Omental fat pad (tissue), 4 donors: ENCODE measurements at places on chromosomes 7 and 10. TPM values are rescaled to one million over a fixed set of nuclear protein-coding genes. Genes with fewer than 3 reads are reported as not detected.

- no peak for DNase-seq
Observed at GRCh38 chr7:129796186-129796775, 156.5 kb downstream of the UBE2H start.

DNA sequence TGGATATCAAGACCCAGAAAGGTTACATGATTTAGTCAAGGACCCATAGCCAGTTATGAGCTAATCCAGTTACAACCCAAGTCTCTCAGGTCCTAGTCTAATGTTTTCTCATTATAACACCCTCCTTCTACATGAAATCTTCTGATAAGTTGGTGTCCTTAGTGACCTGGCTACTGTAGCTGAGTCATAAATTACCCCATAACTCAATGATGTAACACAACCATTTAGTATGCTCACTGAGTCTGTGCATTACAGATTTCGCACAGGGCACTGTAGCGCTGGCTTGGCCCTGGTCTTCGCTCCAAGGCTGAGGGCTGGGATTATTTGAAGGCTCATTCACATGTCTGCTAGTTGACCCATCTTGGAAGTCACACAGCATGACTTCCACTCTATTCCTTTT lies 36.0 kb upstream of the GLCCI1 start:
- no peak for DNase-seq

GRCh38 chr10:28300027-28300426 lies 2.8 kb downstream of the MPP7 start:
- DNase-seq, result no peak

GRCh38 chr7:26526265-26526587 lies 234.6 kb downstream of the SNX10 start:
- no peak for DNase-seq

GRCh38 chr7:1978656-1979590 lies 253.8 kb downstream of the MAD1L1 start:
- no peak for DNase-seq

- DNase-seq, result no peak
Observed at GRCh38 chr10:3258394-3258793, 85.8 kb upstream of the PITRM1 start.

GRCh38 chr10:22043327-22043633 lies 39.8 kb upstream of the DNAJC1 start:
- no peak for DNase-seq

- no peak for DNase-seq
Observed at GRCh38 chr7:130436253-130436652, 4.6 kb downstream of the CEP41 start.

DNA sequence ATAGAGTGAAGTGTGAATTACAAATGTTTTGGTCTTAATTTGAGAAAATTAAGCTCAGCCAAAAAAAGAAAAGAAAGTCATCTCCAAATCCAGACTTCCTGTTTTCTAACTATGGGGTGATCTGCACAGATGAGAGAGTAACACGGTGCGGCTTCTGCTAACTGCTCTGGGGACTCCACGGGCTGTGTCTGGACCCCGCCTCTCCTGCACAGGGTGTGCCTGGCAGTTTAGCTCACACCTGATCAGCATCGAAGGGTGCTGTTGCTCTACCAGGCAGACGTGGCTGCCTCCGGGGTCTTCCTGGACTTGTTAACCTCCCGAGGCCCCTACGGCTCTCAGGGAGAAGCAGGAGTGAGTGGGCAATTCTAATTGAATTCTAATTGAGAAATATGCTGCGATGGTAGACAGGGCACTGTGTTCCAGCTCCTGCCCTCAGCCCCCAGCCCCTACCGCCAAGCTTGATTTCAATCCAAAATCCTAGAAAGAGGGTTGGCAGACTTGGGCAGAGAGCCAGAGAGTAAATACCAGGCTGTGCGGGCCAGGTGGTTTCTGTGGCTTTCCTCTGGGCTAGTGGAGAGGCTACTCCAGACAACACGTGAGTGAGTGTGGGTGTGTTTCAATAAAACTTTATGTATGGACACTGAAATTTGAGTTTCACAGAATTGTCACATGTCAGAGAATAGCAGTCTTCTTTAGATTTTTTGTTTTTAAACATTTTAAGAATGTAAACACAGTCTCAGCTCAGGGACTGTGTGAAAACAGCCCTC lies 13.4 kb downstream of the SHH start:
- DNase-seq, result no peak

GRCh38 chr10:6208799-6209235 lies 6.1 kb downstream of the PFKFB3 start:
- DNase-seq, result no peak

- no peak for DNase-seq
Observed at GRCh38 chr10:60139290-60139689, 232.9 kb upstream of the CCDC6 start.

SLC26A3 gene
- not detected for total RNA-seq

KLF6 gene
- 404 TPM for total RNA-seq

NEUROD6 gene
- not detected for total RNA-seq

PTF1A gene
- total RNA-seq, result not detected

ZNF33B gene
- 9.0 TPM for total RNA-seq

CRPPA gene
- total RNA-seq, result 2.7 TPM

AUTS2 gene
- 13.2 TPM for total RNA-seq

ZNF804B gene
- total RNA-seq, result not detected

GIMAP5 gene
- 64.2 TPM for total RNA-seq
